Right atrium auricular region (tissue), 2 donors: ENCODE measurements at places on chromosomes 1 and 21.

GRCh38 chr1:97630948-97631347 lies 289.9 kb downstream of the DPYD start:
- DNase-seq, result no peak

DNA sequence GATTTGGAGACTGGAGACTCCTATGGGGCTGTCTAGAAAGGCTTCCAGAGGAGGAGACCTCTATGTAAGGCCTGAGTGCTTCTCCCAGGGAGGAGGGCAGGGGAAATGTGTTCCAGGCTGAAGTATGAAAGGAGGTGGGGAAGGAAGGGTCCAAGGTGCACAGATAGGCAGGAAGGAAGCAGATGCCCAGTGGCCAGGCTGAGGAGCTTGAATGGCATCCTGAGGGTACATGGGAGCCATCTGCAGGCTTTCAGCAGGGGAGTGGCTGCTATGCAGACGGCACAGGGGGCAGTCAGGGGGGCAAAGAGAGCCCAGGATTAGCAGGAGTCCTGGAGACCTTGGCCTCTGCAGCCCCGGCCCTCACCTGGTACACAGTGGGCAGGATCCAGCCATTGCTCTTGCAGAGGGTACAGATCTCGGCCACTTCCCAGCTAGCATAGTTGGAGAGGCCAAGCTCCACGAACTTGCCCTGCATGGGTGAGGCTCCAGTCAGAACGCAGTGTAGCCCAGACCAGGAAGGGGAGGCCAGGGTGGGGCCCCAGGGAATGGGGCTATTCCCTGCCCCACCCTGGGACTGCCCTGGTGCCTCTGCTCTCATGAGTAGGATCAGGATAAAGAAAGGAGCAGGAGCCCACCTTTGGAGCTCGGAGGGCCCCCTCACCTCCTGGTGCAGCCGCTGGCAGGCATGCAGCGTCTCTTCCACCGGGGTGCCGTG lies 4.0 kb downstream of the AKR7A2 start:
- no peak for DNase-seq

DNA sequence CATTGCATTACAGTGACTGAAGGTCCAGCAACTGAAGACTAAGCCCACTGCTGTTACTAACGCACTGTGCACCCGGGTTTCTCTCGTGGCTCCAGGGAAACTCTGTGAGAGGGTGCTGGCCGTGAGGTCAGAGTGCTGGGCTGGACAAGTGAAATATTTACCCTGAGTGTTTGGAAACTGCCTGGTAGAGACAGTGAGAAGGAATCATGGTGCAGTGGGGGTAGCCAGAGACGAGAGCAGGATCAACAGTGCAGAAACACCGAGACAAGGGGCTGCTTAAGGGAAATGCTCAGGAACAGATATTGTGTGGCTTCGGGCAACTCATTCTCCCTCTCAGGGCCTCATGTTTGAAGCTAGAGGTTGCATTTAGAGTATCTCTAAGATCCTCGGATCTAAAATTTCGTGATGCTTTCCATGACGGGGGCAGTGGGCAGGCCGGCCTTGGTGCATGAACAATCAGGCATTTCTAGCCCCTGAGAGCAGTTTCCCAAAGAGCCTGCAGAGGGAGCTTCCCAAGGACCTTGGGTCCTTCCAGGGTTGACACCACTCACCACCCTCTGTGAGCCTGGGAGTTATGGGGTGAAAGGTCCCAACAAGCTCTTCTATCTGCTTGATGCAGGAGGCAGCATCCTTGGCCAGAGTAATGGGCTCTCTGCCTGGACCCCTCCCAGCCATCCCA lies 9.7 kb downstream of the CD2 start:
- DNase-seq, result no peak

DNA sequence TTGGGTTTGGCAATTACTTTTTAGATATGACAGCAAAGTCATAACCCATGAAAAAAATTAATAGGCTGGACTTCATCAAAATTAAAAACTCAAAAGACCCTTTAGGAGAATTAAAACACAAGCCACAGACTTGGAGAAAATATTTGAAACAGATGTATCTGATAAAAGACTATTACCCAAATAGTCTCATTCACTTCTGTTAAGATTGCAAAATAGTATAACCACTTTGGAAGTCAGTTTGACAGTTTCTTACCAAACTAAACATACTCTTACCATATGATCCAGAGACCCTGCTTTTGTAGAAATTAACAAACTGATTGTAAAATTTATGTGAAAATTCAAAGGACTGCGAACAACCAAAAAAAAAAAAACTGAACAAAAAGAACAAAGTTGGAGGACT lies 32.5 kb upstream of the SLC44A3 start:
- DNase-seq, result no peak

DNA sequence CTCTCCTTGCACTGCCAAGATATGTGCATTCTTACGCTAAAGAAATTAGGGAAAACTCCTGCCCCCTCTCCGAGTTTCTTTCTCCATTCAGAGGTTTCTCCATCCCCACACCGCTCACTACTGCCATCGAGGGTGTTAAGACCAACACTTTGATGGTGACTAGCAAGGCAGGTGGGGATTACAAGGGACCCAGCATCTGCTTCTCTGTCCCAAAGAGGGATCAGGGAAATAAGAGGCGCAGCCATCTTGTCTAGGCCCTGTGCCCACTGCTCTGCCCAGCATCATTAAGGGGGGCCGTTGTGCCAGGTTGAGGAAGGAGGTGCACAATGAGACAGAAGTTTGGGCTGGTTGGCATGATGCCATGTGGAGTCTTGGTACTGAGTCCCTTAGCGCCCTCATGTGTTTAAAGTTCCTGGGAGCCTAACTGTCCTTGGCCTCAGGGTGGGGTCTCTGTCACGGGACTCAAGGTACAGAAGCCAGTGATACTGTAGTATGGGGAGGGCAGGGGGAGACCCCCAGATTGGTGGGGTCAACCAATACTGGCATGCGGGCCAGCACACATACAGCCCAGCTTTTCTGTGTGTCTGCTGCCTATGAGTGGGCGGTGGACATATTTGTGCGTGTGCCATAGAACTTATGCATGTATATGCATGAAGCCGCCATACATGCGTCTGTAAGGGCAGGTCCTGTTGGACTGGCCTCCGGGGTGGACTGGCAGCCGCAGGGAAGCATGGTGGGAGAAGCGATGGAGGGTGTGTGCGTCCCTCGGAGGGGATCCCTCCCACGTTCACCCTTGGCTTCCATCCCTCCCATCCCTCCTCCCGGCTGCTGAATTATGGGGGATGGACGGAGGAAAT lies 5.5 kb downstream of the EFNA3 start:
- no peak for DNase-seq

GRCh38 chr1:100930494-100930893 lies 34.6 kb downstream of the SLC30A7 start:
- DNase-seq, result no peak

DNA sequence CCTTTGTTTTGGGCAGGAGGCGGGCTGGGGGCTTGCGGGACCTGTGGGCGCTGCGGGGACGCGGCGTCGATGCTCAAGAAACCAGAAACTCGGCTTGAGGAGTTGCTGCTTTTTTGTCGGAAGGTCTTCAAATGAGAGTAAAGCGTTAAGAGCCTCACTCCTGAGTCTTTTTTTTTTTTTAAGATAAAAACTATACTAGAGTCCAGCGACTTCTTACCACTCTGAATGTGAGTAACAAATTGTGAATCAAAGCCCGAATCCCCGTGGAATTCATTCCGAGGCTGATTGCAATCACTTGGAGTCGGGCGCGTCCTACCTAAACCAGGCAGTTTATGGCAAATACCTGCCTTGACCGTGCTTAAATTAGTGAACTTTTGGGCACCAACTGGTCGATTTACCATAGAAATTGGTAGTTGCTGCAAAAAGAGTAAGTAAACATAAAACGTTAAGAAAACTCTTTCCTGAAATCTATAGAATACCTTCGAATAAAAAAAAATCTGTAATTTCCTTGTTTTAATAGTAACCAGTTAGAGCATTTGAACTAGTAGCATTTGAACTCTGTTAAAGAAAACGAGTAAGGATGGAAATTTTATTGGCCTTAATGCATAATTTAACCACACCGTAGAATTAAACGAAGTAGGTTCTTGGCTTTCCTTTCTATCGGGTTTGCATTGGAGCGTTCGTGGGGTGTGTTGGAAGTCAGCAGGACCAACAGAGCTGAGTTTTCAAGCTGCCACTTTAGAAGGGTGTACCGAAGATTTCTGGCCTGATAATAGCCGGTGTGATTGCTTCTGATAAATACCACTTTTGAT lies 769 bp downstream of the GPSM2 start:
- DNase-seq, result no peak

DNA sequence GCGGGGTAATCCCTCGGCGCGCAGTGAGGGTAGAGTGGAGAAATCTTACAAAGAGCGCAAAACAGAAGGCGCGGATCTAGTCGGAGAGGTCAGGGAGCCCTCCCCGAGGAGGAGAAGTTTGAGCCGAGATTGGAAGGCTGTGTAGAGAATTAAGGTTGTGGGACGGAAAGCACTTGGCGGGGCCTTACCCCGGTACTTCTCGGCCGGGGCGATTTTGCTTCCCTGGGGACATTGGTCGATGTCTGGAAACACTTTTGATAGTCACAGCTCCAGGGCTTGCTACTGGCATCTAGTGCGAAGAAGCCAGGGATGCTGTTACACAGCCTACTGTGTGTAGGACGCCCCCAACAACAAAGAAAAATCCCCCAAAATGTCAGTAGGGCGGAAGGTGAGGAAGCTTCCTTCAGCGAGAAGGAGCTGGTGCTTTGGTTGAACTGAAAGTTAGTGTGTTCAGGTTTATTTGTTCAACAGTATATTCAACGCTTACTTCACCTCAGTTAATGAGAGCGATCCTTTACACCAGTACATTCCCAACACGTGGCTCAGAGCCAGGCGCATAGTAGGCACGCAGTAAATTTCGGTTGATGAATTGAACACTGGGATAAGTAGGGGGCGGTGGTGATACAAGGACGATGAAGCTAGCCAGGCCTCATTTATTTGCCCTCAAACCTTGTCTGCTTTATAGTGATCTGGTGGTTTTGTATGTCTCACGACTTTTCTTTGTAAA lies 807 bp downstream of the CEP85 start:
- no peak for DNase-seq

- DNase-seq, result no peak
Observed at GRCh38 chr1:245181158-245181517, 26.4 kb downstream of the KIF26B start.

DNA sequence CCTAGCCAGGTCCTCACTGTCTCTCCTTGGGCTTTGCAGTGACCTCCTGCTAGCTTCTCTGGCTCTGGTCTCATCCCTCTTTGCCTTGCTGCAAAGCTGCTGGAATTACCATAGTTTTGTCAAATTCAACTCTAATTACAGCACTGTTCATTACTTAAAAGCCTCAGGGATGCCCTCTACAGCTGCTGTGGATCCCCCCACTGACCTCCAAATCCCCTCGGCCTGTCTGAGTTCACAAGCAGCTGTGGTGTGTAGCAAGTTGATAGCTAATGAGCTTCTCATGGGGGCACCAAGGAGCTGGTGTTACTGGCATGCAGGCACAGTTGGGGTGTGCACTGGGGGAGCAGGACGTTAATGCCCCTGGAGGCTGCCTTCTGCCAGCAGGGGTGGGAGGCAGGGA lies 24.8 kb downstream of the NIPAL3 start:
- DNase-seq, result no peak
